Suppressor macrophage treated with lipopolysaccharide for 1 hour (primary cell): ENCODE measurements at places on chromosomes 2 and 18.

DNA sequence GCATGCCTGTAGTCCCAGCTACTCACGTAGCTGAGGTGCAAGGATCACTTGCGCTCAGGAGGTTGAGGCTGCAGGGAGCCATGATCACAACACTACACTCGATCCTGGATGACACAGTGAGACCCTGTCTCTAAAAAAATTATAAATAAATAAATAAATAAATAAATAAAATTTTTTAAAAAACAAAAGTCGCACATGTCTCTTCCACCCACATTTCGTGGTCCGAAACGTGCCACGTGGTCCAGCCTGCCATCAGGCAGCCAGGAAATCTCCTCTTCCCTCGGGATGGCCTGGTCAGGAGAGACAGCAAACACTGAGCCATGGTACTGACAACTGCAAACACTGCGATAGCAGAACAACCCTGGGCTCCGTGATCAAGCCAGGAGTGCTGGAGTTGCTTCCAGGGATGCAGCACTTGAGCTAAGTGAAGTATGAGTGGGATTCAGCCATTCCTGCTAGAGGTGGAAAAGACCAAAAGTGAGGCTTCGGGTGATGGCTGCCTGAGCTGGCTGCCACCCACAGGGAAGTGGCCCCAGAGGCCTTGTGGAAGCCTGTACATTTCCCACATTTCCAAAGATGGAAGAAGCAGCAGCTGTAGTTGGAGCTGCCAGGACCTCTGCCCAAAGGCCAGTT is 193.1 kb downstream of the SMAD2 start:
- DNase-seq, result no peak

GRCh38 chr2:3033315-3033714 is 344.3 kb downstream of the EIPR1 start:
- no peak for DNase-seq

DNA sequence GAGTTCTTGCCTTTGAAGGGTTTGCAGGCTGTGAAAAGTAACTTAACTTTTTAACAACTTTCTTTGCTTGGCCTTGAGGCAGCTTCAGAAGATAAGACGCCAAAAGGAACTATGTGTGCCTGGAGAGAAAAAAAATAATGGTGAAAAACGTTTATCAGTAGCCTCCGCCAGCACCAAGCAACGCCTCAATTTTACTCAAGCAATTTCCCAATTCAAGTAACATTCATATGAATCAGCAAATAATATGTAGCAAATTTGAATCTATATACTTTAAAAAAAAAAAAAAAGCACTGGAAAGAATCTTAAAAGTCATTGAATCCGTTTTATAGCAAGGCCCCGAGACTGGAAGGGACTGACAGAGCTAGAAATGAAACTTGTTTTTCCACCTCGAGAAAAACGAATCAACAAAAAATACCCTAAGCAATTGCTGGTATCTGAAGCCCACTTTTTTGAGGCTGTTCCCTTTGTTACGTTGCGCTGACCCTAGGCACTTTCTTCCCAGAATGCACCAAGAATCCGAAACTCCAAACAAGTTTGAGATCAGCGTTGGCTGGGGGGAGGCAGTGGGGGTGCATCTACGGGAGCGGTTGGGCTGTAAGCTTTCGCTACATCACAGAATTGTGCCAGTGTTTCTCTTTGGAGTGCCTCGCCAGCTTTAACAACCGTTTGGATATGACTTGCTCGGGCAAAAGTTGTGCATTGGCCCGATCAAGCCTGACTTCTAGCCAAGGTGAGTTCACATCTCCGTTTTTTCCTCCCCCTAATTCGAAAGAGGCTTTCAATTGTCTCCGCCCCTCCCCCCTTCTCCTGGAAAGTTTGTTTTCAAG is 2.7 kb upstream of the TGIF1 start:
- peak; percentile 61 for DNase-seq

DNA sequence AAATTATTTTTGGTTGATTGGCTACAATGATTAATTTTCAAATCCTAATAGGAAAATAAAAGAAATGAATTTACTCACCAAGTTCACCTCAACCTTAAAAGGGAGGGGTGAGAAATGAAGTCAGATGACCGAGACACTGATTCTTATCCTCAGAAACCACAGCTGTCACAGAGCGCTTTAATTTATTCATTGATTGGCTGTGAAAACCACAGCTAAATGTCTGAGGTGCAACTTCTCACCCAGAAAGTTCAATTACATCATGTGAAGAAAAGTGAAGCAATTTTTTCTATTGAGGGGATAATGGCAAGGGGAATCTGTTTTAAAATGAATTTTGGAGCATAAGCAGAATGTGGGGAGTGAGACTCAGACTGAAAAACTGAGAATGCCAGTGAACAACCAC is 128.4 kb downstream of the RNF152 start:
- no peak for DNase-seq

- no peak for DNase-seq
Observed at GRCh38 chr2:109098251-109098920, 30.6 kb upstream of the SH3RF3 start.

DNA sequence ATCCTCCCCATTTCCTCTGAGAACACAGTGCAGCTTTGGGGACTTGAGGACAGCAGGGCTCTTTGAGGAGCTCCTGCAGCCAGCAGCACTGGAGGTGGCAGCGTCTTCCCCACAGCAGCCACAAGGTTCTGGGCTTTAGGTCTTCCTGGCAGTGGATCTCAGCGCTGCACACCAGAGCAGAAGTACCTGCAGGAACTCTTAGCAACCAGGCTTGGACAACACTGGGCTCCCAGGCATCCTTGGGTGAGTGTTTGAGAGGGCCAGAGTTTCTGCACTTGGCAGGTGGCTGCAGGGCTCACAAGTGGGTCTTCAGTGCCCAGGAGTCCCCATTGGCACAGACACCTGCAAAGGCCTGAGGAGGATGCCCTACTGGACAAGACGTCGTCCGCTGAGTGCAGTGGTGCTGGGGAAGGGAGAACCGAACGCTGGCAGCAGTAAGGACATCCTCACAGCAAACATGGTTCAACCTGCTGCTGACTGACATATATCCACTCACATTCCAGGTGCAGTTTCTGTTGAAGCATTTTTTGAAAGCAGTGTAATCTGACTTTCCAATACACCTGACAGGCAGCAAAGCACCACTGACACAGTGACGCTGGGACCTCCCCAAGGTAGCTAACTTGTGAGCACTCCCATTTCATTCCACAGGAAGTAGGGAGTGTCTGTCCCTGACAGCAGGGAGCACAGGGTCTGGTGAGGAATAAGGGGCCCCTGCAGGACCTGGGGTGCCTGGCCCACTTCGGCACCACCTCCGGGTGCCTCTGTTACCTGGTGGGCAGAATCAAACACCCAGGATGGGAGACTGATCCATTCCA is 149.9 kb upstream of the COPS8 start:
- no peak for DNase-seq
